ENCODE measurements at places on chromosomes 4 and X.

DNA sequence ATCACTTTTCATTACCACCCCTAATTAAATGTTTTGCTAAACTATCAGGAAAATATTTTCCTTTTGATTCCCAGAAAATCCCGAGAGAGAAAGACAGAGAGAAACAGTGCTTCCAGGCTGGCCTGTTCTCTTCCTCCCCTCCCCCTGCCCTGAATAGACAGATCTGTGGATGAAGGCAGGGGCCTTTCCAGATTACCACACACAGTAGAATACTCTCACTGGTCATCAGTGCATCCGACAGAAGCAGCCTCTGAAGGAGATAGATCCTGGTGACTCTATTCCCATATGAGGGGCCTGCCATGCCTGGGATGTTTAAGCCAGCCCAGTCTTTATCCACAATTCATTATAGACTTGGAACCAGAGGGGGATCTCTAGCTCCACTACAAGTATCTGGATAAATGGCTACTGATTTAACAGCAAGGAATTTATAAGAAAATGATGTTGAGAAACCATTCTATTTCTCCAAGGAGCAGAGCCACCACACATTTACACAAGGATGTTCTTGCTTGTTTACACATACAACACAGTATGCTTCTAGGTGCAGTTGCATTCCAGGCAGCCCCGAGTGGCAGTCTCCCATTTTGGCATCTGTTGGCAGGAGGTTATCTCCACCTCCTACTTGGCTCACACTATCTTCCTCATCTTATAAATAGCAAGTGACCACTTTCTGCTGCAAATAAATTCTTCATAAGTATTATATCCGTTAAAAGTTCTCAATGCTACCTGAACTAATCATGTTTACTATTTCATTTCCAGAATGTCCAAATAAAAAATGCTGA is 115.8 kb downstream of the HS6ST2 start:
- DNase-seq = no peak

- DNase-seq = no peak
Measured at GRCh38 chr4:138953961-138954371, 61.6 kb upstream of the NOCT start.

DNA sequence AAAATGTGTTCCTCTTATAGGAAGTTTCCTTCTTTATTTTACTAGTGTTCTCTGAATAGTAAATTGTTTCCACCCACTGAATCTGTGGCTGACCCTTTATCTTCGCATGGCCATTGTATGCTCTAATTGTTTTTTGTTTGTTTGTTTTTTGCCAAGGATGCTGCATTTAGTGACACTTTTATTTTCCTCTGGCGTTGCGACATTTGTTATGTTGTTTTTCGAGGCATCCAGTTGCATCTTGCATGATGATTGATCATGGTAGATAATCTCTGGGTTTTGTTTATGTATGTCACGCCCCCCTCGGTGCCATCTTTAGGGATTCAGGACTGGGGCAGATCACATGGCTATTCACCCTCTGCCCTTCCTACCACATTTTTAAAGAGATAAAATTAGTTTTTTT is 2.2 kb downstream of the NMU start:
- no peak for DNase-seq

DNA sequence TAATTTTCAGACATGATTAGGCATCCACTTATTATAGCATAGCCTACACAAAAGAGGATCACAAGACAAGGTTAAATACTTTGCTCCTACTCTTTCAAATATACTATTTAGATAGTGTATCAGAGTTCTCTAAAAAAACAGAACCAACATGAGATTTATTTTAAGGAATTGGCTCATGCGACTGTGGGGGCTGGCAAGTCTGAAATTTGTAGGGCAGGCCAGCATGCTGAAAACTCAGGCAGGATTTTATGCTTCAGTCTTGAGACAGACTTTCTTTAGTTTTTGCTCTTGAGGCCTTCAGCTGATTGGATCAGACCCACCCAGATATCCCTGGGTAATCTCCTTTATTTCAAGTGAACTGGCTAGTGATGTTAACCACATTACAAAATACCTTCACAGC is 169.5 kb downstream of the MAML3 start:
- DNase-seq = no peak

GRCh38 chr4:26583538-26583864 is 383 bp upstream of the TBC1D19 start:
- DNase-seq = no peak

GRCh38 chrX:130108647-130109428 is 1.5 kb downstream of the ELF4 start:
- peak; percentile 52 for DNase-seq

DNA sequence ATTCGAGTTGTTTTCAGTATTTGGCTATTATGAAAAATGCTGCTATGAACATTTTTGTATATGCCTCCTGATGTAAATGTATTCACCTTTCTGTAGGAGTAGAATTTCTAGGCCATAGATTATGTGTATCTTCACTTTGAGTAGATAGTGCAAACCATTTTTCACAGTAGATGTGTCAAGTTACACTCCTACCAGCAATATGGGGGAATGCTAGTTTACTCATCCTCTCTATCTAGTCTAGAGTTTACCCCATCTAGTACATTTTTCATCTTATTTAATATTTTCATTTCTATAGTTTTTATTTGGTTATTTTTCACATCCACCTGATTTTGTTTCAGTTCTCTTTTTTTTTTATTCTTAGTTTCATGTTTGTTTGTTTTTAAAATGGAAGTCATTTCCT is 59.0 kb downstream of the GK start:
- no peak for DNase-seq

- DNase-seq = peak; percentile 1
Measured at GRCh38 chrX:42869659-42870476, 91.9 kb upstream of the PPP1R2C start.

DNA sequence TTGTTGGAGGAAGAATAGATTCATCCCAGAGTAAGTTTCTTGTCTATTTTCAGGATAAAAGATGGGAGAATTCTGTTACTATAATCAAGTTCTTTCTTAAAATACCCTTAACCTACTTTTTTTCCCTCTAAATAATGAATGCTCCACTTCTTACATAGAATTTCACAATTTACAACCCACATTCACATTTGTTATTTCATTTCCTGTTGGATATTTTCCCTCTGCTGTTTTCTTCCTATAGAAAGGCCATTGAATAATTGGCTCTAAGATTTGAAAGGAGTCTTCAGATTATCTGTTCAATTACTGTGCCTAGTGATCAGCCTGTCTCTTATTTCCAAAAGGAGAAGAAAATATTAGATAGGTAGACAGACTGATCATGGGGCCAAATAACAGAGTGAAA is 79.7 kb downstream of the CPE start:
- no peak for DNase-seq

DNA sequence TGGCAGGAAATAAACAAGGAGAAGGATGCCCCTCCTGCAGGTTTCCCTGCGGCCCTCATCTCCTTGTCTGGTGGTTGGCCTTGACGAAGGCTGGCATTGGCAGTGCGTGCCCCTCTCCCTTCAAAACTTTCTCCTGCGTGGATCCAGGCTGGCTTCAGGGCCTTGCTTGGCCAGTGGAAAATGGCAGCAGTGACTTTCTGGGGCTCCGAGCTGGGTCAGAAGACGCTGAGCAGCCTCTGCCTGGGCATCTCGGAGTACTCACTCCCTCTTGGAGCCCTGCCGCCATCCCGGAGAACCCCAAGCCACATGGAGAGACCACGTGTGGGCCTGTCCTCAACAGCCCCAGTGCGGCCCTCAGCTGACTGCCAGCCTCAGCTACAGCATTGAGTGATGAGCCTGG is 39.5 kb downstream of the ADRA2C start:
- DNase-seq = no peak

DNA sequence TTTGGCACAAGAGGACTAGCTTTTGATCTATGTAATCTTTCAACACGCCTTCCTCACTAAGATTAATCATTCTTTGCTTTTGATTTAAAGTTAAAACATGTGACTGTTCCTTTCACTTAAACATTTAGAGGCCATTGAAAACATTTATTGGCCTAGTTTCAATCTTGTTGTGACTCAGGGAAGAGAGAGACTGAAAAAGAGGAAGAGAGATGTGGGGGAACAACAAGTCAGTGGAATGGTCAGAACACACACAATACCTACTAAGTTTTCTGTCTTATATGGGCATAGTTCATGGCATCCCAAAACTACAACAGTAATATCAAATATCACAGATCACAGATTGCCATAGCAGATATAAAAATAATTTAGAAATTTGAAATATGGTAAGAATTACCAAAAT is 812.9 kb upstream of the AGA start:
- DNase-seq = no peak

DNA sequence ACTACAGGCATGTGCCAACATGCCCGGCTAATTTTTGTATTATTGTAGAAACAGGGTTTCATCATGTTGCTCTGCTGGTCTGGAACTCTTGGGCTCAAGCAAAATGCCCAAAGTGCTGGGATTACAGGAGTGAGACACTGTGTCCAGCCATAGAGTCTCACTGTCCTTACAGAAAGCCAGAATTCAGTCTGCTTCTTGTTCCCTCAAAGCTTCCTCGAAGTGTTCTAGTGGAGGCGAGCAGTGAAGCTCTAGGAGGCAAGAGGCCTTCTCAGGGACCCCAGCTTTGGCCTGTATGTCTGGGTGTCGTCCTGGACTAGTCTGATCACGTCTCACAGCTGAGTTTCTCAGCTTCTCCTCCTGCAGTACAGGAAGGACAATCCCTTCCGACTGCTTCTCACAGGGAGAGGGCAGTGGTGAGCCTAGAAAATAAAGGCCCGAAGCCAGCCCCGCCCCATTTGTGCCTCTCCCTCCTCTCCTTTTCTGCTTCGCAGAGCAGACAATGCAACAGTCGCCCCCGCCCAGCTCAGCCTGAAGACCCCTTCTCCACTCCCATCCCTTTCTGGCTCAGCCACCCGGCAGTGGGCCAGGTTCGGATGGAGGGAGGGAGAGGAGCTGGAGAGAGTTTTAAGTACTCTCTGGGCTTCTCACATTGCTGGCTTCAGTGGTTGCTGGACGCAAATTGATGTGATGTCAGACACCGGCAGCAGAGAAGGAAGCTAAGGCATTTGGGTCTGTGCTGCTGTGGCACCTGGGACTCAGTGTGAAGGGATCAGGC is 11.1 kb upstream of the FAM3A start:
- peak; percentile 44 for DNase-seq

DNA sequence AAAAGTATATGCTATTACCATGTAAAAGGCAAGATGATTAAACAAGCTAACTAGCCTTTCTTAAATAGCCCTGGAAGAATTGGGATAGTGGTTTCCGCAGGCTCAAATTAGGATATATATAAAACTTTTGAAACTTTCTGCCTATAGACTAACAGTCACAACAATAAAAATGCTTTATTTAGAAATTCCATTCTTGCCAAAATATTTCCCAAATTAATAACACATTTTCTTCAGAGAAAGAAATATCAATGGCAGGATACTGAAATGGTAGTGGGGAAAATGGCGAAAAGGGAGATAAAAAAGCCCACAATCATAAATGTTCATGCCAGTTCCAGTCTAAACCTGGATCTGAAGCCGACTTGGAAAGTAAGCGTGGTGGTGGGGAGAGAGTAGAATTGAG is 56.0 kb downstream of the MAD2L1 start:
- DNase-seq = no peak

DNA sequence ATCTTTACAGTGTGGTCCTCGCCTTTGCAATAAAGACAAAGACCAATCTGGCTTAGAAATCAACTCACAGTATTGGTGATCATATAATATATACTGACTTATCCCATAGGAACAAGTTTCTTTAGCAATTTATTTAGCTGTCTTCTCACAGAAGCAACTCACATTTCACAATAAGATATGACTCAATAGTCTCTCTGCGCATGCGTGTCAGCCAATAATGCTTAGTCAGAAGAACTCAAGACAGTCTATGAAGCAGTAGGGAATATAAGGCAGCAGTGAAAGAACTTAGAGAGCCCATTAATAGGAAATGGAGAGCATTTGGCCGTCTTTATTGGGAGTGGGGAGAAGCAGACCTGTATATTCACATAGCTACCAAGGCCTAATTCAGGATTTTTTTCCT is 216.7 kb downstream of the IL13RA2 start:
- DNase-seq = no peak

DNA sequence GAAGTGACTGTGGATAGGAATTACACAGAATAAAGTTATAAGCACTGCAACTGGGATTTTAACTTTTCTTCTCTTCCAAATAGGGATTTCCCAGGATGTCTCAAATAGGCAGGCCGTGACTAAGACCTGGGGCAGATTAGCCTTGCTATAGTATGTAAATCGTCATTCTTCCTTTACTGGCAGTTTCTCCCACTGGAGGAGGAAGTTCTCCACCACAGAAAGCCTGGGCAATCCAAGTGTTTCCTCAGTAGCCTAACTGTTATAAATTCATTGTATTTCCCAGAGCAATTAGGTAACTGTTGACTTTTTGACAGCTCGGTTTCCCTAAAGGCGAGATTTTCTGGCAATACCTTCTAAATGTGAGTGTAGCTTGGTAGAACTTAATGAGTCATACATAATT is at the start of gene TNIP3:
Gene TNIP3 (minus strand): TSS at position 31 of the 400 bp plus-strand sequence. CDS start 196 bp downstream, outside the sequence.
- DNase-seq = no peak

GRCh38 chr4:15906020-15906443 is 32.5 kb downstream of the FGFBP1 start:
- DNase-seq = no peak

- no peak for DNase-seq
Measured at GRCh38 chr4:146267826-146268225, 53.5 kb downstream of the REELD1 start.

GRCh38 chr4:185761352-185762235 is 50.4 kb downstream of the SORBS2 start:
- no peak for DNase-seq

- DNase-seq = no peak
Measured at GRCh38 chr4:47639531-47639930, 154.5 kb downstream of the ATP10D start.

- DNase-seq = no peak
Measured at GRCh38 chrX:132270021-132270420, 50.8 kb upstream of the RAP2C start.

- no peak for DNase-seq
Measured at GRCh38 chr4:94370533-94371254, 28.1 kb upstream of the HPGDS start.

GRCh38 chr4:186771624-186772023 is 48.0 kb upstream of the FAT1 start:
- DNase-seq = no peak

DNA sequence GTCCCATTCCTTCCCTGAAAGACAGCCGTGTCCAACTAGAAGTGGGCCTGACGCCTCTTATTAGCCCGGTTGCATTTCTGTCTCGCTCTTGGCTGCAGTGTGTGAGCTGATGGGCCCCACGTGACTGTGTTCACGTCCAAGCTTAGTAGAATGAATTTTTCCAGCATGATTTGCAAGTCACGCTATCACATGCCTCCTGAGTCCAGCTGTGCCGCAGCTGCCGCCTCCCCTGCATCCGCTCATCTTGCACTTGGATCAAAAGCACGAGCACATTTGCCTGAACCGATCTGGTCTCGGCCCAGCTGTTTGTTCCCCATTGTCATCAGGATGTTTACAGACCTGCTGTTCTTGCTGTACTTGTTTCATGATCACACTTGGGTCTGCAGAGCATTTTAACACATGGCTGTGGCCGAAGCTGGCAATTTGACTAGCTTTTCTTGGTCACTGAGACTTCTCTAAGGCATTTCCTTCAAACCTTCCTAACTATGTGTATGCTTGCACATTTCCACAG is 126.5 kb downstream of the KIT start:
- DNase-seq = no peak

- DNase-seq = peak; percentile 13
Measured at GRCh38 chrX:72105436-72105835, 26.3 kb downstream of the RTL5 start.

GRCh38 chrX:37847733-37848197 is 394 bp upstream of the DYNLT3 start:
- no peak for DNase-seq
